NB4 (cell line): ENCODE measurements at places on chromosomes 1 and 21.

DNA sequence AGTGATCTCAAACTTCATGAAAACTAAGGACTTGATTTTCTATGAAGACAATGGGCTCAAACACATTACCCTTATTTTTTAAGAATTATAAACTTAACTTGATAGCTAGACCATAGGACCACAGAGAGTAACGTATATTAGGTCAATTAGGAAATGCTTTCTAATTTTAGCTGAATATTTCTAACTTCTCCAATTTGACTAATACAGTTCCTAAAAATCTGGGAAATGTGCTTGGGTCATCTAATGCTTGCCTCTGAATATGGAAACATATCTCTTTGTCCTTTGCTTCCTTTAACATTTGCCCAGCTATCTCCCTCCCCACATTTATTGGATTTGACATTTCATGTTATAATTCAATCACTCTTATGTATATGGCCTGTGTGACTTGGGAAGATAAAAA, 141.4 kb downstream of the LHX8 start:
- no peak for DNase-seq

- DNase-seq: peak; percentile 72
These were observed 15.2 kb downstream of the SLC27A3 start for GRCh38 chr1:153790313-153790965.

DNA sequence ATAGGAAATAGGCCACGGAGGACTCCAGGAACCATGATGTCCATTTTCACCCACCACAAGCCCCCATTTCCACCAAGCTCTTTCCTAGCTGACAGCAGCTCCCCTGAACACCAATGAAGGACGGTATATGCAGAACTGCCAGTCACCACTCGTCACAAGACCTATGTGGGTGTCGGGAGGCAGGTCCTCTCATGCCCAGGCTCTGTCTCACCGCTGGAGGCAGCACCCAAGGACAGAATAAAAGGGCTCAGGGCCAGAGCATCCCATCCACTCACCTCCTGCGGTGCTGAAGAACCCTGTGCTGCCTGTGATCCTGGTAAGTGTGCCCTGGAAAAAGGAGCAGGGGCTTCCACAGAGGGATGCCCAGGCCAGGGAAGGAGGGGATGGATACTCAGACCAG, at the start of gene LCE1F:
LCE1F (plus strand) TSS at position 266 of the 400 bp plus-strand sequence. CDS start 1,232 bp downstream, outside the sequence.
- no peak for DNase-seq

GRCh38 chr1:62437273-62437940, 558 bp downstream of the USP1 start:
- peak; percentile 51 for DNase-seq

GRCh38 chr1:46801323-46802055, 2.6 kb downstream of the CYP4B1 start:
- no peak for DNase-seq

DNA sequence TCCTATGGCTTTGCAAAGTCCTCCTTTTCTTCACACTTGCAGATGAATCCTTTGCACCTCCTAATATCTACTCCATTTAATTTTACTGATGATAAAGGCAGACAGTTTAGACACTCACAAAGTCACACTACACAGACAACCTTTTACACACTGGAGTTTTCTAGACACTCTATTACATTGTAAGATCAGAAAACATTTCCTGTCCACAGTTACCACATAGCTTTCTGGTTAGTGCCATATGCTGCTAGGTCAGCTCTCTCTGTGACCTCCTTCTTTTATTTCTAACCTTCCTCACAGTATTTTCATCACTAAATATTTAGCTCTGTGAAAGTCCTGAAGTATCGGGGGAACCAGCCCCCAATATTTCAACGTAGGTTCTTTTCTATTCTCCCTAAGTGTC, 5.1 kb downstream of the SH2D1B start:
- DNase-seq: no peak

GRCh38 chr1:47875036-47875435, 122.1 kb downstream of the TRABD2B start:
- no peak for DNase-seq

- peak; percentile 20 for DNase-seq
These were observed 3.7 kb upstream of the NEK7 start for GRCh38 chr1:198153103-198153502.

- DNase-seq: no peak
These were observed 128.0 kb upstream of the DPYD start for GRCh38 chr1:98048751-98049325.

DNA sequence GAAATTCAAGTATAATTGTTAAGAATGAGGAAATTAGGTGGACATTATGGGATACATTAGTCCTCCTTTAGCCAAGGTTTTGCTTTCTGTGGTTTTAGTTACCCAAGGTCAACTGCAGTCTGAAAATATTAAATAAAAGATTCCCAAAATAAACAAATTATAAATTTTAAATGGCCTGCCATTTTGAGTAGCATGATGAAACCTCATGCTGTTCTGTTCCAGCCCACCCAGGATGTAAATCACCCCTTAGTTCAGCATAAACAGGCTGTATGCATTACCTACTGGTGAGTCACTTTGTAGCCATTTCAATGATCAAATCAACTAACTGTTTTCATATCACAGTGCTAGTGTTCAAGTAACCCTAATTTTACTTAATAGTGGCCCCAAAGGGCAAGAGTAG, 132.5 kb upstream of the LYPLAL1 start:
- no peak for DNase-seq
